ENCODE measurements at places on chromosomes 11 and 22. TPM values are rescaled to one million over a fixed set of nuclear protein-coding genes. Genes with fewer than 3 reads are reported as not detected.

- DNase-seq = no peak
Observed at GRCh38 chr11:75265851-75266531, 25.4 kb downstream of the TPBGL start.

DNA sequence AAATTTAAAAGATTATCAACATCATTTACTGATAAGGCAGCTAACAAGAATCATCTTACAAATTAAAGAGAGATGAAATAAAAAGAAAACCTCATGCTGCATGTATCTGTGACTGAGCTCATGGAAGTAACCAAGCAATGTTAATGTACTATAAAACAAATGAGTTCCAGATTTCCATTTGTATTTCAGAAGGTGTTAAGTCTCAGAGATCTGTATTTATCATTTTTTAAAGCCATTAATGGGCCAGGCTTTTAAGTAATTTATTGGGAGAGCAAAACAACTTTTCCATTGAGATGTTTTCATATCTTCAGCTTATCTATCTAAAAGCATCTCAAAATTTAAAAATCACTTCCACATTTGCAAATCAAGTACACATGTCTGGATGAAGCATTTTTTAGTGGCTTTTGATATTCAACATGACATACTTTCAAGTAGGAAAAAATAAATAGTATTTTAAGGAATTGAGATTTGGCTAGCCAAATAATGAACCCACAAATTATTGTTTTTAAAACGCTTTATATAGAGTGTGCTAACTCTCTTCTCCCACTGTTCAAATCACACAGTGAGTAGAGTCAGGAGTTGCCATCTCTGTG is 17.9 kb upstream of the BBOX1 start:
- DNase-seq = no peak

GRCh38 chr11:124793466-124794278 is 6.5 kb downstream of the MSANTD2 start:
- DNase-seq = peak; percentile 73

GRCh38 chr11:110984147-110984546 is 261.4 kb upstream of the POU2AF2 start:
- peak; percentile 65 for DNase-seq

- DNase-seq = peak; percentile 85
Observed at GRCh38 chr22:40818747-40819598, at the start of gene SLC25A17. TSS of gene SLC25A17 (minus strand) at chr22:40819346. CDS start at chr22:40819248, 98 bp downstream.

Gene MAFF
- 8.7 TPM for total RNA-seq
